Astrocyte (in vitro differentiated cells and primary cell): ENCODE measurements at places on chromosomes 1 and 21.

- H3K27me3 ChIP-seq = peaks cover 3% of the 10 kb centered on the region
- H3K4me3 ChIP-seq = no peak overlapping the region
- no peak for DNase-seq
- no peaks in the 10 kb centered on the region for H3K36me3 ChIP-seq
- H3K4me1 ChIP-seq = no peaks in the 10 kb centered on the region
Measured at GRCh38 chr1:175599212-175599705, 144.1 kb downstream of the TNR start.

- peak; percentile 29 for DNase-seq
- peaks cover 5% of the 10 kb centered on the region for H3K4me1 ChIP-seq
- no peaks in the 10 kb centered on the region for H3K27me3 ChIP-seq
- H3K27ac ChIP-seq = no peak overlapping the region
- H3K4me3 ChIP-seq = no peak overlapping the region
Measured at GRCh38 chr1:56326056-56326455, 253.3 kb downstream of the PLPP3 start.

DNA sequence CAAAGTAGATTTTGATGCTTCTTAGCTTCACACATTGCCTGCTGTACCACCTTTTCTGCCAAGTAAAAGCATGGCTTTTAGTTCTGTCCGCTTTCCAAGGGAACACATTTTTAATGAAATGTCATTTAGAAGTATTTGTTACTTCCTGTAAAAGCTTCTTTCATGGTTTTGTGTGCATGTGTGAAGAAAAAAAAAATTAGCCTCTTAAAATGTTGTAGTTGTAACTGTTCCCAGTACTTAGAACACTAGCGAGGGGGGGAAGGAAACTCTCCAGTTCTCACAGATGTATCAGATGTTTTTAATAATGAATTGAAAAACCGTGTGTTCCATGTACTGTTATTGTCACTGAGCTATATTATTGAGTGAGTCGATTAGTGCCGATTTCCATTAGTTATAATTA lies 568.3 kb upstream of the ADGRL2 start:
- no peaks in the 10 kb centered on the region for H3K4me1 ChIP-seq
- H3K36me3 ChIP-seq = no peaks in the 10 kb centered on the region
- DNase-seq = no peak
- no peak overlapping the region for H3K27ac ChIP-seq
- no peaks in the 10 kb centered on the region for H3K27me3 ChIP-seq

GRCh38 chr1:94883691-94884090 lies 43.2 kb downstream of the CNN3 start:
- no peak overlapping the region for H3K4me3 ChIP-seq
- H3K36me3 ChIP-seq = no peaks in the 10 kb centered on the region
- no peak for DNase-seq
- H3K27ac ChIP-seq = peak overlapping the region; percentile 73
- no peaks in the 10 kb centered on the region for H3K27me3 ChIP-seq

GRCh38 chr1:63691701-63692425 lies 82.0 kb upstream of the ROR1 start:
- H3K36me3 ChIP-seq = no peaks in the 10 kb centered on the region
- no peak overlapping the region for H3K4me3 ChIP-seq
- peak; percentile 79 for DNase-seq
- peaks cover 4% of the 10 kb centered on the region for H3K4me1 ChIP-seq

DNA sequence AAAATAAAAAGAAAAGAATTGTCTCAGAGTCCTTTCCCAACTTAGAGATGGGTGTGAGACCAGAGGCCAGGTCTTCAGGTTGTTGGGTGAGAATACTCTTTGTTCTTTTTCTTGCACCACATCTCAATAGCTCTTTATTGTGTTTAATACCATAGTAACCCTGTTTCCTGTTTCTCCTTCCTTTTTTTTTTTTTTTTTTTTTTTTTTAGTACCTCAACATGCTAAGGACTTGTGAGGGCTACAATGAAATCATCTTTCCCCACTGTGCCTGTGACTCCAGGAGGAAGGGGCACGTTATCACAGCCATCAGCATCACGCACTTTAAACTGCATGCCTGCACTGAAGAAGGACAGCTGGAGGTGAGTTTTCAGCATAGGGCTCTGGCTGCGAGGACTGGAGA lies 24.4 kb downstream of the CELF3 start:
- H3K4me3 ChIP-seq = no peak overlapping the region
- peaks cover 26% of the 10 kb centered on the region for H3K36me3 ChIP-seq
- no peak overlapping the region for H3K27ac ChIP-seq
- no peaks in the 10 kb centered on the region for H3K4me1 ChIP-seq

GRCh38 chr1:26814377-26814776 lies 12.1 kb upstream of the ZDHHC18 start:
- H3K27me3 ChIP-seq = no peaks in the 10 kb centered on the region
- no peaks in the 10 kb centered on the region for H3K36me3 ChIP-seq
- H3K4me1 ChIP-seq = no peaks in the 10 kb centered on the region
- no peak overlapping the region for H3K4me3 ChIP-seq
- no peak overlapping the region for H3K27ac ChIP-seq
- DNase-seq = no peak

DNA sequence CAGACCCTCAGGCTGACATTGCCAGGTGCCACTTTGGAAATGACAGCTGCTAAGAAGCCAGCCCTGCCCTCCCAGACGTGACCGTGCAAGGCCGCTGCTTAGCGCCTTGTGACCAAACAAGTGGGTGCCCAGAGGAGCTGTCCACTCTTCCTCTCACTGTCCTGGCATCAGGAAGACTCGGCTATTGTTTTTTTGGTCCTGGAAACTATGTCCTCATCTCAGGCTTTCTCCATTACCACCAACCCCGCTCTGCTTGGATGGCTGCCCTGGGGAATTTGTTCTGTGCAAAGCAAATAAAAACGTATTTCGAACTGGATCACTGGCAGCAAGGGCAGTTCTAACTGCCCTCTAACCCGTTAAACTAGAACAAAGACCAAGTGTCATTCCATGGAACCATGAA lies 13.7 kb upstream of the TENT5C start:
- DNase-seq = no peak
- no peaks in the 10 kb centered on the region for H3K4me1 ChIP-seq
- H3K27ac ChIP-seq = no peak overlapping the region
- H3K36me3 ChIP-seq = no peaks in the 10 kb centered on the region
- H3K27me3 ChIP-seq = no peaks in the 10 kb centered on the region

- H3K4me3 ChIP-seq = no peak overlapping the region
- no peak overlapping the region for H3K27ac ChIP-seq
- no peaks in the 10 kb centered on the region for H3K4me1 ChIP-seq
- no peaks in the 10 kb centered on the region for H3K36me3 ChIP-seq
- no peak for DNase-seq
Measured at GRCh38 chr1:89698020-89698560, 65.2 kb downstream of the LRRC8C start.

DNA sequence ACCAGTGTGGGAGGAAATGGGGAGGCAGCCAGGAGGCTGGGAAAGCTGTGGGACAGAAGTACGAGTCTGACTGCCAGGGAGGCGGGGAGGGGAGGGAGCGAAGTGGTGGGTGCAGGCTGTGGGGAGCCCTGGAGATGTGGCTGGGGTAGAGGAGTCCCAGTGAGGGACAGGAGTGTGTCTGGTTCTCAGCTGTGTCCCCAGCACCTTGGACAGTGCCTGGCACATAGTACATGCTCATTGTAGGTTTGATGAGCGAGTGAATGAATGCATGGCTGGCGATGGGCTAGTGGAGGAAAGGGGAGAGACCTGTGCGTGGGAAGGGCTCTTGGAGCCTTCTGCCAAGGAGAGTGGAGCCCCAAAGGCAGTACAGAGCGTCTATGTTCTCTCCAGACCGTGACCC lies 104.1 kb downstream of the SIK1 start:
- H3K4me1 ChIP-seq = peaks cover 15% of the 10 kb centered on the region
- H3K36me3 ChIP-seq = no peaks in the 10 kb centered on the region
- H3K4me3 ChIP-seq = no peak overlapping the region
- H3K27me3 ChIP-seq = peaks cover 3% of the 10 kb centered on the region
- H3K27ac ChIP-seq = no peak overlapping the region

GRCh38 chr1:110228869-110229268 lies 18.8 kb downstream of the KCNC4 start:
- H3K27ac ChIP-seq = no peak overlapping the region
- no peaks in the 10 kb centered on the region for H3K36me3 ChIP-seq
- H3K4me1 ChIP-seq = peaks cover 2% of the 10 kb centered on the region
- no peak for DNase-seq
- no peaks in the 10 kb centered on the region for H3K27me3 ChIP-seq

DNA sequence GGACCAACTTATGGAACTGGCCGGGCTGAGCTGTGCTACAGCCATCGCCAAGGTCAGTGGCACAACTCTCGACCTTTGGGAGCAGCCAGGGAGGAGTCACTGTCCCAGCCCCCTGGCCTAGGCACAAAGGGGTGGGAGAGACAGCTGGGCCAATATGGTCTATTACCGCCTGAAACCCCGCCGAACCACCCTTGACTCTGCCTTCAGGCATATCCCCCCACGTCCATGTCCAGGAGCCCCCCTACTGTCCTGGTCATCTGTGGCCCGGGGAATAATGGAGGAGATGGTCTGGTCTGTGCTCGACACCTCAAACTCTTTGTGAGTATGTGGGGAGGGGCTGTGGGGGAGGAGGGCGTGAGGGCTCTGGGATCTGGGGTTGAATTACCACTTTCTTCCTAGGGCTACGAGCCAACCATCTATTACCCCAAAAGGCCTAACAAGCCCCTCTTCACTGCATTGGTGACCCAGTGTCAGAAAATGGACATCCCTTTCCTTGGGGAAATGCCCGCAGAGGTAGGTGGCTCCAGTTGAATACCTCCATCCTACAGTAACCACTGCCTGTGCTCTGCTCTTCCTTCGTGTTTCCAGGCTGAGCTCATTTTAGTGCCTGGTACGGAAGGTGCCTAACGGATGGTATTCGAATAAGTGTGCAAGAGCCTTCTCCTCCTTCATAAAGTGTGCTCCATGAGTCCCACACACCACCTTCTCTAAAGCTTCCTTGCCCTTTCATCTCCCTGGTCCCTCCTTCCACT lies 758 bp downstream of the NAXE start:
- H3K4me3 ChIP-seq = peak overlapping the region; percentile 61
- peak overlapping the region; percentile 48 for H3K27ac ChIP-seq
- H3K27me3 ChIP-seq = no peaks in the 10 kb centered on the region

- H3K4me1 ChIP-seq = no peaks in the 10 kb centered on the region
- H3K27me3 ChIP-seq = no peaks in the 10 kb centered on the region
- no peak overlapping the region for H3K27ac ChIP-seq
- H3K4me3 ChIP-seq = no peak overlapping the region
Measured at GRCh38 chr1:39995973-39996393, 41.0 kb downstream of the MFSD2A start.

DNA sequence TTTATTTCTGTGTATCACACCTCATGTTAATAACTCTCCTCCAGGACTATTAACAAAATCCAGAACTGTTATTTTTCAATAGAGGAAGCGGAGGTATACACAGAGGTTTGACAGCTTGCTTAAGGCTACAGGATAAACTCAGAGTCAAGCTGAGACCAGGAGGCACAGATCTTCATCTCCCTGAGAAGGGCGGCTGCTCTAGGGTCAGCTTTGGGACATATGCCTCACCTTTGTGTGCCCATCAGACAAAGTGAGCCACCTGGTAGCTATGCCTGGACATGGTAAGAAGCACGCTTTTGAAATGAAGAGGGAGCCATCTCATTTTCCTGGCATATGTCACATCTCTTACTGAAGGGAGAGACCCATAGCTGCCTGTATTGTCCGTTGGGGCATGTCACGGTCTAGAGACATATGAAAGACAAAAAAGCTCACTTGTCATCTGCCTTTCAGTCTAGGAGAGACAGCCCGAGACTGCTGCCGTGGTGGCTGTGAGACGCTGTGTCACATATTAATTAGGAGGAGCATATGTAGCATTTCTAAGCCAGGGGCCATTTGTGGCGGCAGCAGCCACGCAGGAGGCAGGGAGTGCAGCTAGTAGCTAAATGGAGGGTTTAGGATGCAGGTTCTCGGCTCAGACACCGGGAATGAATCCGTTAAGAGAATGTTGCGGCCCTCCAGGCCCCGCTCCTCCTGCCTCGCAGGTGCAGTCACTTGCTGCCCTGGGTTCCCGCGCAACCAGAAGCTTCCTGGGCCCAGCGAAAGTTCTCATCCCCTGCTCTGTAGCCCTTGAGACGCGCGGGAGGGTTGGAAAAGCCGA lies 161.3 kb upstream of the C1orf21 start:
- H3K4me3 ChIP-seq = no peak overlapping the region
- no peaks in the 10 kb centered on the region for H3K27me3 ChIP-seq
- DNase-seq = no peak
- H3K27ac ChIP-seq = no peak overlapping the region

DNA sequence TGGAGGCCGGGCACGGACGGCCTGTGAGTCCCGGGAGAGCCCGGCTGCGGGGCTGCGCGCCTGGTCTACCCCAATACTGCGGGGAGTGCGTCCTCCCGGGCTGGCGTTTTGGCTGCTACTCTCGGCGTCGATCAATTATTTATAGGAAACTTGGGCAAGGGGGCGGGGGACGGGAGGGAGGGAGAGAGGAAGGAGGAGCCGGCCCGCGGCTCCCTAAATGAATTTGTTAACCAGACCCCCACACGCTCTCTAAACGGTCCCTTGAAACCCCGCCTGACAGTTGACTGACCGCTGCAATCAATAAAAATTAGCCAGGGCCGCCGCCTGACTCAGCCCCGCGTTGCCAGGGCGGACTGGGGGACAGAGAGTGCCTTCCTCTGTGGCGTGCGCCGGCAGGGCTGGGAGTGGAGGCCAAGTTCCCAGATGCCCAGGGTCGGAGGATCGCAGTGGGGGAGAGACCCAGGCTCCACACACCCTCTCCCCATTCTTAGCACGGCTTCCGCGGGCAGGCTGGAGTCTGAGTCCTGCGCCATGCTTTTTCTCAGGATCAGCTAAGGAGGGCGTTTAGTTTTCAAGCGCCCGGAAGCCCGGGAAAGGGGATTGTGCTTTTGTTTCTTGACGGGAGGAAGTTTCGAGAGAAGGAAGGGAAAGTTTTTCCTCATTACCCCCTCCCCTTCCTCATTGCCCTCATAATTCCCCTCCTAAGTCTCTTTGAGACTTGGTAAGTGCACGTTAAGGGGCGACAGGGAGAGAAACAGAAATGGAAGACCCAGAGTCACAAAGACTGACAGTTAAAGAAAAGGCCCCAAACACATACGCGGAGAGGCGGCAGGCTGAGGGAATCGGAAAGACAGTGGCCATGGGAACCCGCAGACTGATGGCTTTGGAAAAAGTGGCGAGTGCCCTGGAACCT lies 6.2 kb downstream of the PAX7 start:
- no peak overlapping the region for H3K27ac ChIP-seq
- no peaks in the 10 kb centered on the region for H3K4me1 ChIP-seq
- H3K4me3 ChIP-seq = no peak overlapping the region
- no peaks in the 10 kb centered on the region for H3K36me3 ChIP-seq

GRCh38 chr1:239426821-239427475 lies 40.6 kb downstream of the CHRM3 start:
- no peaks in the 10 kb centered on the region for H3K4me1 ChIP-seq
- no peak overlapping the region for H3K4me3 ChIP-seq
- no peak overlapping the region for H3K27ac ChIP-seq
- no peaks in the 10 kb centered on the region for H3K27me3 ChIP-seq
